Natural killer cell treated with Interleukin-12 subunit alpha and Interleukin-12 subunit beta and Interleukin-15 and Interleukin-18, amount 100 ng/mL, for 72 hours (primary cell): ENCODE measurements at places on chromosomes 6 and 20. TPM values are rescaled to one million over a fixed set of nuclear protein-coding genes. Genes with fewer than 3 reads are reported as not detected.

DNA sequence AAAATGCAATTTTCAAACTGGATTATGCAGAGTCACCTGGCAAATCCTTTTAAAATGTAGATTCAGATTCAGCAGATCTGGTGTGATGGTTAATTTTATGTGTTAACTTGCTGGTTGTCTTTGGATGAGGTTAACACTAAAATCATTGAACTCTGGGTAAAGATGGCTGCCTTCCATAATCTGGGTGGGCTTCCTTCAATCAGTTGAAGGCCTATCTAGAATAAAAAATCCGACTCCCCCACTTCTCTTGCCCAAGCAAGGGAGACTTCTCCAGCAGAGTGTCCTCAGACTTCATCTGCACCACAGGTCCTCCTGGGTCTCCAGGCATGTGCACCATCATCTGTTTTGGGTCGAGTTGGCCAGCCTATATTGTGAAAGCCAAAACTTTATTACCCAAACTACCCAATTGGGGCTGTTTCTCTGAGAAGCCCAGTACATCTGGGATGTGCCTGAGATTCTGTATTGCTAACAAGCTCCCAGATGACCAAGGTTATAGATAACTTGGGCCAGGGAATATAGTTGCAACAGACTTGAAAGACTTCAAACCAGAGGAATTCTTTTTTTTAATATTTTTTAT lies 1.6 kb upstream of the SLC17A5 start:
- peak overlapping the region; percentile 88 for H3K4me3 ChIP-seq
- H3K36me3 ChIP-seq, result no peaks in the 10 kb centered on the region
- H3K27ac ChIP-seq, result peak overlapping the region; percentile 89
- peaks cover 31% of the 10 kb centered on the region for H3K4me1 ChIP-seq
- H3K27me3 ChIP-seq, result no peaks in the 10 kb centered on the region
- DNase-seq, result no peak

DNA sequence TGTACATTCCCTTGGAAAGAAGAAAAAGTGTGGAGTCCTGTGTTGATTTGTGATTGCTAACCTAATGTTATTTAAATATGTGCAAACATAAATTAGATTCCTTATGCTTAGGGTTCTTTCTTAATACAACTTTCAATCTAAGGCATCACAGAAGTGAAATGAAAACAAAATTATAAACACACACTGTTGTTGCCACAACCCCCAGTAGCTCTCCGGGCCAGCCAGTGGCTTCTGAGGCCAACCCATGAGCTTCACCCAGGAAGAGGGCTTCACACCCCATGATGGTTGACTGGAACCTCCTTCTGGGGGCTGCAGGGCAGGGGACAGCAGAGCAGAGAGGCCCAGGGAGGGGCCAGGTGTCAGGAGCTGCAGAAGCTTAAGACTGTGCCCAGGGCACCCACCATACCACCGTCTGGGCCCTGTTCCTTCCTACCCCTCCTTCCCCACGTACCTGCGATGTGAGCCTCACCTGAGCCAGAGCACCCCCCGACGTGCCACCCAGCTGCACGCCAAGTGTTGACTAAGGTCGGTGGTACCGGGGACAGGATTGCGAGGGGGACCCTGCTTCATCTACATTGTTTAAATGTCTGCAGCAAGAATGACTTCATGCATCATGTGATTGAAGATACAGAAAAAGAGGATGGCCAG lies 110.5 kb downstream of the FAM120B start:
- no peak overlapping the region for H3K4me3 ChIP-seq
- peaks cover 13% of the 10 kb centered on the region for H3K4me1 ChIP-seq
- DNase-seq, result no peak
- peaks cover 4% of the 10 kb centered on the region for H3K36me3 ChIP-seq
- no peak overlapping the region for H3K27ac ChIP-seq

- no peak for DNase-seq
- peaks cover 33% of the 10 kb centered on the region for H3K27me3 ChIP-seq
- no peak overlapping the region for H3K27ac ChIP-seq
- H3K4me1 ChIP-seq, result no peaks in the 10 kb centered on the region
- H3K36me3 ChIP-seq, result no peaks in the 10 kb centered on the region
These were observed 316.0 kb downstream of the TFAP2C start for GRCh38 chr20:56945057-56945456.

DNA sequence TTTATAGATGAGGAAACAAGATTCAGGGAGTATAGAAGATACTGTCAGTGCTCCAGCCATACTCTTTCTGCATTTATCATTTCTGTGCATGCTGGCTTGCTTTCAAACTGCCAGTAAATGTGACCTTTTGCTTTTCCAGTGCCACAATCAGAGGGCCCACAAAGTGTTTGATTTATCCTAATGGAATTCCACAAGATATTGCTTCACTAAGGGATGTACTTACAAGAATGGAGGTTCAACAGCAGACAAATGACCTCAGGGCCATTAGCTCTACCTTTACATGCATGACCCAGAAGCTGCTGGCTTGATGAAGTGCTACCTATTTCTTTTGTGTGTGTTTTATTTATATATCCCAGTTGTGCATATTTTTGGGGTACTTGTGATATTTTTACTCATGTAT lies 171.5 kb upstream of the GRIK2 start:
- no peaks in the 10 kb centered on the region for H3K4me1 ChIP-seq
- H3K36me3 ChIP-seq, result no peaks in the 10 kb centered on the region
- H3K4me3 ChIP-seq, result no peak overlapping the region
- no peaks in the 10 kb centered on the region for H3K27me3 ChIP-seq

GRCh38 chr20:23501926-23502325 lies 11.0 kb downstream of the CST8 start:
- H3K27me3 ChIP-seq, result peaks cover 14% of the 10 kb centered on the region
- H3K36me3 ChIP-seq, result peaks cover 10% of the 10 kb centered on the region
- H3K4me1 ChIP-seq, result peaks cover 11% of the 10 kb centered on the region
- no peak overlapping the region for H3K4me3 ChIP-seq
- no peak for DNase-seq

DNA sequence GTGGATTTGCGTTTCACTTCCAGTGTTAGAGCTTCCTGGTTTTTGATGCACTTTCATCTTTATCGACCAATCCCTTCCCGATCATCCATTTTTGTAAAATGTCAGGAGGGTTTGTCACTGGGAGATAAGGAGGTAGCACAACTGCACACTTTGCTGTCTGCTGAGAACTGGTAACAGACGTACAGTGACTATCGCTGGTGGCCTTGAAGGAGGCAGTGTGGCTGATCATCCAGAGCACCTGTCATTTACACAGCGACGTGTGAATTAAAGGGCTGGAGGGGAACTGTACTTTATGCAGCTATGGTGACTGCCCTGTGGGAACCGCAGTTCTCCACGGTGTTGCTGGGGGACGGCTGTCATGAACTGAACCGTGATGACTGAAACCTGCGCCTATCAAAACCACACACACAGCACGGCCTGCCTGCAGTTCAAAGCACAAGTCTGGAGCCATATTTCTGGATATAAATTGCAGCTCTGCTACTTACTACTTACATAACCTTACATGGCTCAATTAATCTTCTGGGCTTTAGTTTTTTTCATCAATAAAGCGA lies 50.0 kb downstream of the HUS1B start:
- no peak overlapping the region for H3K27ac ChIP-seq
- no peak overlapping the region for H3K4me3 ChIP-seq
- H3K4me1 ChIP-seq, result peaks cover 18% of the 10 kb centered on the region
- no peaks in the 10 kb centered on the region for H3K27me3 ChIP-seq
- peaks cover 18% of the 10 kb centered on the region for H3K36me3 ChIP-seq
- DNase-seq, result no peak

- H3K36me3 ChIP-seq, result no peaks in the 10 kb centered on the region
- no peak for DNase-seq
- no peak overlapping the region for H3K27ac ChIP-seq
- H3K27me3 ChIP-seq, result peaks cover 5% of the 10 kb centered on the region
These were observed 32.2 kb downstream of the MYLK4 start for GRCh38 chr6:2718334-2719092.

GRCh38 chr20:11496380-11496779 lies 421.3 kb upstream of the BTBD3 start:
- no peaks in the 10 kb centered on the region for H3K4me1 ChIP-seq
- H3K27me3 ChIP-seq, result no peaks in the 10 kb centered on the region
- H3K36me3 ChIP-seq, result peaks cover 5% of the 10 kb centered on the region
- no peak overlapping the region for H3K27ac ChIP-seq
- DNase-seq, result no peak

DNA sequence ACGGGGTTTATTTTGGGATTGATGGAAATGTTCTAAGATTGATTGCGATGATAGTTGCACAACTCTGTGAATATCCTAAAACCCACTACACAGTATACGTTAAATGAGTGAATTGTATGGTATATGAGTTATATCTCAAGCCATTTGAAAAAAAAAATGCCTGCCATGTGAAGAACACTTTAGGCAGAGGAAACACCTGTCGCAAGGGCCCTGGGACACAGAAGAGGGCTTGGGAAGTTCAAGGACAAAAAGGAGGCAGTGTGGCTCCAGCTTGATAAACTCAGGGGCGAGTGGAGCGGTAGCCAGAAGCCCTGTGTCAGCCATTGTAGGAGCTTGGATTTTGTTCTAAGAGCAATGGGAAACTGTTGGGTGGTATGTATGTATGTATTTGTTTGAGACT lies 37.0 kb downstream of the CEP250 start:
- no peaks in the 10 kb centered on the region for H3K27me3 ChIP-seq
- DNase-seq, result no peak
- H3K27ac ChIP-seq, result peak overlapping the region; percentile 97
- H3K36me3 ChIP-seq, result peaks cover 38% of the 10 kb centered on the region
- H3K4me1 ChIP-seq, result peaks cover 64% of the 10 kb centered on the region
- peak overlapping the region; percentile 97 for H3K4me3 ChIP-seq

- no peak overlapping the region for H3K4me3 ChIP-seq
- H3K27ac ChIP-seq, result no peak overlapping the region
- no peaks in the 10 kb centered on the region for H3K4me1 ChIP-seq
- no peaks in the 10 kb centered on the region for H3K27me3 ChIP-seq
- H3K36me3 ChIP-seq, result no peaks in the 10 kb centered on the region
These were observed 138.7 kb upstream of the THEMIS start for GRCh38 chr6:128039543-128039942.

GRCh38 chr20:34532320-34532719 lies 16.1 kb downstream of the DYNLRB1 start:
- H3K36me3 ChIP-seq, result no peaks in the 10 kb centered on the region
- H3K27me3 ChIP-seq, result no peaks in the 10 kb centered on the region
- H3K4me3 ChIP-seq, result no peak overlapping the region
- no peak overlapping the region for H3K27ac ChIP-seq

GRCh38 chr6:56714273-56714672 lies 71.6 kb upstream of the DST start:
- no peak for DNase-seq
- H3K27me3 ChIP-seq, result peaks cover 5% of the 10 kb centered on the region
- H3K27ac ChIP-seq, result no peak overlapping the region
- H3K4me3 ChIP-seq, result no peak overlapping the region

DNA sequence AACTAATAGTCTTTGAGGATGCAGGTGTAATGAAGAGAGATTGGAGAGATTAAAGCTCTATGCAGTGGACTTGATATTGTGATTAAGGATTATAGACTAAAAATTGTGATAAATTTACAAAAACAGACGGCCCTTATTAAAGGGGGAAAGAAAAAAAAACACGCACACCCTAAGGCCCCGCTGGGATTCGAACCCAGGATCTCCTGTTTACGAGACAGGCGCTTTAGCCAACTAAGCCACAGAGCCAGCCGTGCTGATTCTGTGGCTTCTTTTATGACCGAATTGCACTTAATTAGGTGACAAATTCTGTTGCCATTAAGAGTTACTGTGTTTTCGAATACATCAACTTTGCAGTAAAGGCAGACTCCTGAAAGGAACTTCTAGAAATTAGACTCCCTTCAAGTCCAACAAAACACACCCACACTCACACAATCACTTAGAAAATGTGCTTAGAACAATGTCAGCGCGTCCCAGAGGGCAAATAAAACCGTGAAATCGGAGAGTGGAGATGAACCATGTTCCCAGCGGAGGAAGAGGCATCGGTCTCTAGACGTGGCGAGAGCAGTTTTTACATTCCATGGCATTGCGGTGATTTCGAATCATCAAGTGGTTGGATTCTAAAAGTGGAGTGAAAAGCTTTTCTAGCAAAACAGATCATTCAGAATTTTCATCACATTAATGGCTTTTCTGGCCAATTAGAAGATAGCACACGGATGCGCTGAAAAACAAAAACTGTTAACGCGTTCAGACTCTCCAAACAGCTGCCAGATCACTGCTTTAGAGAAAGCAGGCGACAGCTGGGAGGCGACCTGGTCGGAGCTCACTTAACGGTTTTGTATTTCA lies 122.6 kb downstream of the GPX5 start:
- H3K4me1 ChIP-seq, result peaks cover 3% of the 10 kb centered on the region
- H3K27ac ChIP-seq, result no peak overlapping the region
- no peak for DNase-seq
- H3K27me3 ChIP-seq, result peaks cover 51% of the 10 kb centered on the region

- H3K4me3 ChIP-seq, result no peak overlapping the region
- peaks cover 3% of the 10 kb centered on the region for H3K27me3 ChIP-seq
- no peak for DNase-seq
- H3K36me3 ChIP-seq, result no peaks in the 10 kb centered on the region
These were observed 80.7 kb upstream of the CCDC167 start for GRCh38 chr6:37580176-37580955.

DNA sequence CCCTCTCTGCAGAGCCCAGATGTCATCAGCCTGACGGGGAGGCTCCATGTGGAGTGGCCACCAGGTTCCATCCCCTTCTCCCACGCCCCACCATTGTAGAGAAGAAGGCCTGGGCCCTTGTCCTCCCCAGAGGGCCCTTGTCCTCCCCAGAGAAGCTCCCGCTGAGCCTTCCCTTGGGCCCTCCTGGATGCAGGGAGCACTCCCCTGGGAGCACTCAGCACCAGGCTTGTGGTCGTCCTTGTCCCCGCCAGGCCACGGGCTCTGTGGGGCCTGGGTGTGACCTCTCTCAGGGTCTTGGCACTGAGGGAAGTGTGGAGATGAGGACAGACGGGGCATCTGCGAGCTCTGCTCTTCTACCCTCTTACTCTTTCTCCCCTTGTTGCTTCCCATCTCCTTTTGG lies 83.4 kb upstream of the NNAT start:
- peak; percentile 25 for DNase-seq
- H3K4me3 ChIP-seq, result no peak overlapping the region
- H3K4me1 ChIP-seq, result no peaks in the 10 kb centered on the region

- peak; percentile 97 for DNase-seq
- peaks cover 54% of the 10 kb centered on the region for H3K4me1 ChIP-seq
- H3K27me3 ChIP-seq, result peaks cover 12% of the 10 kb centered on the region
- H3K36me3 ChIP-seq, result peaks cover 10% of the 10 kb centered on the region
- H3K4me3 ChIP-seq, result peak within 1 kb of the TSS; percentile 97
These were observed at the start of gene NFKBIE for GRCh38 chr6:44265007-44265721. Gene NFKBIE (minus strand): TSS chr6:44265551. CDS start chr6:44265346, 205 bp downstream.

DNA sequence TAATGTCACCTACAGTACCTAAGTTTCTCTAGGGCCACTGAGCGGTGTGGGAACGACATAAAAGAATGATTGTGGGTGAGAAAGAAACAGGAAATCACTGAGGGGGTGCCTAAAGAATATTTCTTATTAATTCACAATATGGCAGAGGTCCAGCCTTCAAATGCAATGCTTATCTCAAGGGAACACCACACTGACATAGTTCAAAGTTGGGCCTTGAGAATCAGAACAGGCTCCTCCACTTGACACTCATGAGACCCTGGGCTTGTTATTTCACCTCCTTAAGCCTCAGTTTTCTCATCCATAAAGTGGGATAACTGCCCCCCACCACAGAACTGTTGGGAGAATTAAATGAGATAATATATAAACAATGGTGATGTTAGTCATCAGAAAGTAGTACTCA lies 40.4 kb upstream of the ARHGAP18 start:
- H3K36me3 ChIP-seq, result no peaks in the 10 kb centered on the region
- H3K27ac ChIP-seq, result peak overlapping the region; percentile 90
- no peak for DNase-seq
- no peaks in the 10 kb centered on the region for H3K27me3 ChIP-seq

The PAX1 gene
- not detected for total RNA-seq

The CDKAL1 gene
- 43.8 TPM for total RNA-seq

The OLIG3 gene
- total RNA-seq, result 0.81 TPM

The APOM gene
- total RNA-seq, result 1.3 TPM

The MEP1A gene
- not detected for total RNA-seq

The MRAP2 gene
- not detected for total RNA-seq

The PSORS1C1 gene
- total RNA-seq, result not detected
